ENCODE measurements at places on chromosomes 1 and 21.

DNA sequence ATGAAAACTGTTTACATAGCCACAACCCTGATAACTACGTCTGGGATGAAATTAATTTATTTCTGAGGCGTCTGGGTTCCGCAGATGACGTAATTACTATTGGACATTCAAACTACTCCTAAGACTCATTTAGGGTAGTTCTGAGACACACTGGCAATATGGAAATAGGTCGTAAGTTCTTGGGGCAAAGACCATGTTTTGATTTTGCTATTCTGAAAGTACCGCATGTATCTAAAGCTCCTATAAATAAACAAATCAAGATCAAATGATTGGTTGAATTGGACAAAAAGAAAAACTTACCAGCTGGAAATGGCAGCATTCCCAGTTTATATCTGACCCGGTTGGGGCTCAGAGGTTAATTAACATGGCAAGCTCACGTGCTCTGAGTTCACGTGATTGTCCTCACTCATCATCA is 74.3 kb downstream of the DHRS3 start:
- no peak for DNase-seq

- DNase-seq = no peak
Measured at GRCh38 chr1:201504179-201504631, 2.7 kb downstream of the CSRP1 start.

DNA sequence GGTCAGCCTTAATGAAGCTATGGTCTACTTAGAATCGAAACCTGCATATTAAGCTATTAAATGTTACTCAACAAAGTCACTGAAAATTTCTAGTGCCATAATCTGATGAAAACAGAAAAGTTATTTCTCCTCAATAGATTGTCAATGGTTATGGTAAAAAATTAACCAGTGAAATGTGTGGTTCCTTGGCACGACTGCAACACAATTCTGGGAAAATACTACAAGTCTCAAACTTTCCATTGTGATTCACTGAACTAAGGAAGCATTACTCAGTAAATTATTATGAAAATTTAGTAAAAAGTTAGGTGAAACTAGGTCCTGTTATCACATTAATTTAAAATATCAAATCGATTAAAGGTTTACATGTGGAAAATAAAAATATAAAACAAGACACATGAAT is 12.8 kb upstream of the OR2T10 start:
- DNase-seq = no peak

GRCh38 chr1:23554481-23555269 is 4.6 kb downstream of the ID3 start:
- DNase-seq = peak; percentile 99

GRCh38 chr1:40155910-40156309 is 5.3 kb upstream of the RLF start:
- no peak for DNase-seq

DNA sequence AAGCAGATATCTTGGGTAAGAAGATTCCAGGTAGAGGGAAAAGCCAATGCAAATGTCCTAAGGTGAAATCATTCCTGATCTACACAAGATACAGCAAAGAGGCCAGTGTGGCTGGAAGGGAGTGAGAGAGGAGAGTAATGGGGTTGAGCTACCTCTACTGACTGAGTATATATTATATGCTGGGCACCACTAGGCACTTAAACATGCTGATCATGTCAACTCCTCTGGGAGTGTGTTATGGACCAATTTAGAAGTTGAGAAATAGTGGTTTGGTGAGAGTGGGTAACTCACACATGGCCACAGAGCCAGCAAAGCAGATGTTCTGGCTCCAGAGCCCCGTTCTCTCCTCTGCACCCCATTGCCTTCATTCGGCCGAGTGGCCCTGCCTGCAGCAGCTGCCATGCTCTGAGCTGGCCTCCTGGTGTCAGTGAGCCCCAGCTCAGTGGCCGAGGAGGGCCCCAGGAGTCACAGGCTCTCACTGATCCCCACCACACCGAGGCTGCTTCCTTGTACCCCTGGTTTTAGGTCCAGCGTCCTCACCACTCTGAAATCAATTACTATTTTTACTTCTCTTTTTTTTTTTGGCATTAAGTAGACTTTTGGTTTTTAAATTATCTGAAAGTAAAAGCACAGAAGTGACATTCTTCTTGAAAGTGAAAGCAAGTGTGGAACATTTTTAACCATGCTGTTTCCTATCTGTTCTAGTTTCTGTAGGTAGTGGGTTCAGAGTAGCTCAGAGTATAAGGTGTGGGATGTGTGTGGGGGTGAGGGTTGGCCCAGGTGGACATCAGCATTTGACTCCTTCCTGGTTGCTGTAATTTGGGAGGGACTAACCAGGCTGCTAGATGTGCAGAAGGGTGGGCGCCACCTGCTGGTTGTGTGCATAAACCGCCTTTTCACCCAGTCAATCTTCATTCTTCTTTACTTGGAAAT is 45.8 kb upstream of the CRNN start:
- DNase-seq = peak; percentile 32

DNA sequence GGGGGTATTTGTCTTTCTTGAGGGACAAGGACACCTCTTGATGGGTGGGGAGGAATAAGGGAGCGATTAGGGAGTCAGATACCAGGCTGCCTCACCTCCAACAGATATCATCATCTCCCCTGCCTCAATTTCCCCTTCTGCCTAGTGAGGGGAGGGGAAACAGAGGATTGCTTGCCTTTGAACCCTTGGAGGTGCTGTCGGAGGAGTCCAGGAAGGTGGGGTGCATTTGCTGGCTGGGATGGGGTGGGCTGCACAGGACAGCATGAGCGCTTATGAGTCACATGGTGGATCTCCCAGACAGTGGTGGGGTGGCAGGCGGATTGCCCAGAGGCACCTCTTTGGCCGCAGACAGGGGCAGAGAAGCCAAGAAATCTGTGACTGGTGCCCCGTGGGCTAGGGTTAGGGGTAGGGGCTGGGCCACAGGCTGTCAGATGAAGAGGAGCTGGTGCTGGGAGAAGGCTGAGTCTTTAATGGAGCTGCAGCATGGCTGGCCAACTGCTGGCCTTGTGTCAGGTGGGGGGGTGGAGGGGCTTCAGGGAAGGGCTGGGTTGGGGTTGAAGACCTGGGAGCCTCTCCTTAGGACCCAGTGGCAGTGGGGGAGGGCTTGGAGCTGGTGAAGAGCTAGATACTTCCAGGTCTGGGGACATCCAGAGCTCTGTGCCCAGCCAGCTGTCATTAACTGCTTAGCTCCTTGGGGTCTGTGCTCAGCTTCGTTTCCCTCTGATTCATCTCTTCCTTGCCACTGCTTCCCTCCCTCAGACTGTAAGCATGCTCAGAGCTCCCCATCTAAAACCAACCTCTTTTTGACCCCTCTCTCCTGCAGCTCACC is 7.0 kb upstream of the ADORA1 start:
- no peak for DNase-seq

DNA sequence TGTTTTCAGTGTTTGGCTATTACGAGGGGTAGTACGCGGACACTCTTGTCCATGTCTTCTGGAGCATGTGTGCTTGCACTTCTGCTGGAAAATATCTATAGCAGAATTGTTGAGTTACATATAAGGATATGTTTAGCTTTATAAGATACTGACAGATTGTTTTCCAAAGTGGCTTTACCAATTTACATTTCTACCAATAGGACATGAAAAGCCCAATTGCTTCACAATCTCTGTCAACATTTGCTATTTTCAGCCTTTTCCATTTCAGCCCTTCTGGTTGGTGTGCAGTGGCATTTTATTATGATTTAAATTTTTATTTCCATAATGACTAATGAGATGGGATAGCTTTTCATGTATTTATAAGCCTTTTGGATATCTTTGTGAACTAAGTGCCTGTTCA is 6.3 kb upstream of the ANGPTL7 start:
- no peak for DNase-seq

Data from NCI-H1105 (cell line).